Stimulated activated CD4-positive, alpha-beta T cell treated with anti-CD3 and anti-CD28 coated beads, Interleukin-4, amount 100 ng/mL, for 1 hour (primary cell): ENCODE measurements at places on chromosomes 12 and 14.

DNA sequence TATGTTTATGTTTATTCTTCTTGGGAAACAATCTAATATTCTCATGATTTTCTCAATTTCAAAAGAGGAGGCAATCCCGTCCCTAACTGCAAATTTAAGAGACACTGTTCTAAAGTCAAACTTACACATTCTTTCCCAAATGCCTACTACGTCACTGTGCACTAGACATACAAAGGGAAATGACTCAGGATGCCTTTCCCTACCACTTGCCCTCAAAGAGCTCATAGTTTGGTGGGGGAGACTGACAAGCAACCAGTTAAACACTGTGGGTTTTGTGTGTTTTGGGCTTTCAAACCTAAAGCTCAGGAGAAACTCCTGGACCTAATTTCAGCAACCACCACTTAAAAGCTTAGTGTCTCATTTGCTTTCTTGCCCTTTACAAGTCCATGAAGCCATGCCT lies 58.4 kb downstream of the ATP2B1 start:
- no peak for DNase-seq

DNA sequence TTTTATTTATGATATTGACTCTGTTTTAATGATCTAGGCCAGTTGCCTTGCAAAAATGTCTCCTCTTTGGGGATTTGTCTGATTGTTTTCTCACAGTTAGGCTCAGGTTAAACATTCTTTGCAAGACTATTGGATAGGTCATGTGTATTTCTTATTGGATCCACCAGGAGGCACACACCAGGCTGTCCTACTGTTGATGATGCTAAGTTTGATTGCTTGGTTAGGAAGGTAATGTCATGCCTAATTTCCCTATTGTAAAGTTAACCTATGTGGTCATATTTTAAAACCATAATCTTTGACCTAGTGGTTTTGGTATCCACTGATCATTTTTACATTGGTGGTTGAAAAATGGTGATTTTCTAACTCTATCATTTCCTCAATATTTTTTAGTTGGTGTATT lies 137.1 kb downstream of the BRMS1L start:
- DNase-seq: no peak

DNA sequence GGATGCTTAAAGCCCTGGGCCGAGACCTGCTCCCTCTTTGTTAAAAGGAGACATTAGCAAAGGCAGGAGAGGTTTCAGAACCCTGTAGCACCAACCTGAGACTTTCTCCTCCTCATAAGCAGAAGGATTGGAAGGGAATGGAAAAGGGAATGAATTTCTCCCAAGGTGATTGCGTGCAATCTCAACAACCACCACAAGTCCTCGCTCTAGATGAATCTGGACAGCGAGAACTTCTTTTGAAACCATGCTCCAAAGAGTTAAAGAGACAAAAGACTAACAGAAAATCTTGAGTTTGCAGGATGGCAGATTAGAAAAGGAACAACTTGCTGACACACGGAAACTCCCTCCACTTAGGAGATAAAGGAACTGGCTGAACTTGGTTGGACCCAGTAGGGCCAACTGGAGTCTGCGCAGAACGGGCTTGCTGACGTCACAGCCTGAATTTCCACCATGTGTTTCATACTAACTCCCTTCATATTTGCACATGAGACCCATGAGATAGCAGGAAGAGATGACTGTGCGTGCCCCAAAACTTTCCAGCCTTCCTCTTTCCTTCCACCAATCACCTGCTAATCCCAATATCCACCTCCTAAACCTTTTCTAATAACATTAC lies 137.0 kb downstream of the PTPN11 start:
- no peak for DNase-seq

DNA sequence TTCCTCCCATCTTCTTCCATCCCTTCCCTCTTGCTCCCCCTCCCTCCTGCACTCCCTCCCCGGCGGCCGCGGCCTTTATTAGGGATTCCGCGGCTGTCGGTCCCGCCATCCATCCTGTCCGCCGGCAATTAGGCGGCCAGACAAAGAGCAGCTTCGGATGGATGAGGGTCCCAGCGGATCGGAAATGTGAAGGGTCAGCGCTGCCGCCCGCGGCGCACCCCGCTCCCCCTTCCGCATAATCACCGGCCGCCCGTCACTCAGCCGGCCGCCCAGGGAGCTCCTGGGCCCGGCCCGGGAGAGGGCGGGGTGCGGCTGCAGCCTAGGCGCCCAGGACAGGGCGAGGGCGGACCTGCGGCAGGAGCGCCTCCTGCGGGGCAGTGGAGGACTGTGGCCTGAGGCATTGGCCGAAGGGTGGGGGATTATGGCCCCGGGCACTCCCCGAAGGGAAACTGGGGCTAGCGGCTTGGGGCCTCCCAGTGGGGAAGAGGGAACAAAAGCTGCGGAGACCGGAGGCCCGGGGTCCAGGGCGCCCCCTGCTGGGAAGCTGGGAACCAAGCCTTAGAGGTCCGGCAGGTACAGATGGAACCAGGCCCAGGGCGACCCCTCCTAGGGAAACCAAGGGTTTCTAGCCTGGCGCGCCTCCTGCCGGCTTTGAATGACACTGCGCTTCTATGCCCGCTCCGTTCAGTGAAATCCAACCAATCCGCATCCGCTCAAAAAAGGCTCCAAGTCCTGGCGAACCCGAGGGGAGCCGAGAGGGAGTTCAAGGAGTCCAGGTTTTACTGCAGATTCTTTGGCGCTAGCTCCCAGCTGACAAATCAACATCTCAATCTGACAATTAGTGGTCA lies 4.4 kb upstream of the DNAJC22 start:
- peak; percentile 77 for DNase-seq

DNA sequence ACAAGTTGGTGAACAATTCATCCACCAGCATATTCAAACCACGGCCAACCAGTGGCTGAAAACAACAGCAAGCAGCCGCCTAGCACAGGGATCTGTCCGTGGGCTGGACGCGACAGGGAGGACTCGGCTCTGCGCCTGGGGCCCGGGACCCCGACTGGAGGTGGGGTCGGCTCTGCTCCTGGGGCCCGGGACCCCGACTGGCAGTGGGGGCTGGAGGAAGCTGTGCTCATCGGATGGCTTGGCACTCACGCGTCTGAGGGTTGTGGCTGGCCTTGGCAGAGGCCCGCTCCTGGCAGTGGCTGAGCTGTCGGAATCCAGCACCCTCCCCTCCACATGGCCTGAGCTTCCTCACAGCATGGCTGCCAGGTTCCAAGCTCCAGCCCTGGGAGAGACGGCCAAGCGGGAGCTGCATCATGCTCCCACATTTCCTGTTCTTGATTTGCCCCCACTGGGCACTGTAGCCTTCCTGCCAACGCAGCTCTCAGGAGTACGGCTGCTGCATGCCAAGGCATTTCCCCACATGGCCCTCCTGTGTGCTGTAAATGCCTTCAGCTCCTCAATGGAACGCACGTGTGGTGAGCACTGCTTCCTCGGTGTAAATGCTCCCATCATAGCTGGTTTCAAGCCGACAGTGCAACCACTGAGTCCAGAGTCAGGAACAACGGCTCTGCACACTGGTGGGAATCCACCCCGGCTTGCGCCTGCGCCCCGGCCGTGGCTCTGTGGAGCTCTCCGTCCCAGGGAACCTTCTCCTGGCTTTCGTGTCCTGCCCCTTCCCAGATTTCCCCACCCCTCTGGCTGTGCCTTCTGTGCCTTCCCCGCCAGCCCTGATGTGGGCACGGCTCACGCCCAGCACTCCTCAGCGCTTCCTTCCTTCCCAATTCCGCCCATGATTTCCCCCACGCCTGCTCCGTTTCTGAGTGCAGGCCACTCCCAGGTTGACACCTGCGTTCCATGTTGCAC lies 7.3 kb upstream of the GALNT9 start:
- DNase-seq: no peak

DNA sequence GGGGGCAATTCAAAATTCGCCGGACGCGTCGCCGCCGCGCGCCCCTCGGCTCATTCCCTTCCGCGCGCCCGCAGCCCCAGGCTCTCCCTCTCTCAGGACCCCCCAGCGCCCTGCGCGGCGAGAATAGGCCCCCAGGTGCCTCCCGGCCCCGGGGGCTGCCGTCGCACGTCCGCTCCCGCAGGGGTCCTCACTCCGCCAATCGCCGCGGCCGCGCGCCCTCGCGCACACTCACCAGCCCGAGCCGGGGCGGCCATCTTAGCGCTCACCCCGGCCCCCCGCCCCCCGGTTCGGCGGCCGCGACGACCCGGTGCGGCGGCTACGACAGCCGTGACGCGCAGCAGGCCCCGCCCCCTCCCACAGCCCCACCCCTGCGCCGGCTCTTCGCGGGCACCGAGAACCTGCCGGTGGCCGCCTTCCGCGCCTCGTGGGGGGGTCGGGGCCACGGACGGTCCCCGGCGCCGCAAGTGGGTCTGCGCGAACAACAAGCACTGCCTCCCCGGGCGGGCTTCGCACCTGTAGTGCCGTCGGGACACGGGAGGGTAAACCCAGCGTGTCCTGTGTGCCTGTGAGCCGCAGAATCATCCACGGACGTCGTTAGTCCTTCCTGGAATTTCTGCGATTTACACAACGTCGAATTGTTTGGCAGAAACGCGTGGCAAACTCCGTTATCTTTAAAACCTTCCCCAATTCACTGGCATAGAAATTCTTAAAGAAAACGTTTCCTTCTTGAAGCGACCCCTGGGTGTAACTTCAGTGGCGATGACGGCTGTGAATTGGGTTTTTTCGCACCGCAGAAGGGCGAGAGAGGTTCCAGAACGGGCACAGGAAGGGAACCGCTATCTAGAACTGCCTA lies 2.5 kb downstream of the USP44 start:
- peak; percentile 74 for DNase-seq

- DNase-seq: no peak
Measured at GRCh38 chr14:92729634-92730358, 18.6 kb downstream of the LGMN start.

DNA sequence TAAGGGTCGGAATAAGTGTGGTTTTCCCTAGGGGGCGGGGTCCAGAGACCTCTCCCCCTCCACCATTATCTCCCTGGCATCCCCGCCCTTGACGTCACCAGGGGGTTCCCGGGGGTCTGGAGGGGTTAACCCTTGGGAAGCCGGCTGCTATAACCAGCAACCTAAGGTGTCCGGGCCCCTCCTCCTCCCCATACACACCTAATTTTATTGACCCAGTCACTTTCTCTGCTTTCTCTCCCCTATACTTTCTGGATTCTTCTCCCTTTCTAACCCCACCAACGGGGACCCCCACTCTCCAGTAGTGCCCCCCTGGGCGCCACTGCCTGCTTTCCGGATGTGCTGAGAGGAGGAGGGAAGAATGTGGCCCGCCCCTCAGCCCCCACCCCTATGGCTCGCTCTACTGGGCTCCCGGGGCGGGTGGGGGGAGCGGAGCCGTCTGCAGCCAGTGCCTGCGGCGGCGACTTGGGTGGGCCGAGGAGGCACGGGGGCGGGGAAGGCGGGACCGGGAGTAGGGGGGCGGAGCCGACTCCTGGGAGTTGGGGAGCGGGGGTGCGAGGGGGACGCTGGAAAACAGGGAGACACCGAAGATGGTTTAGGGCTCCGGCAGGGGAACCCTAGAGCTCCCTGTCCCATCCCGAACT lies 1.8 kb downstream of the GLI1 start:
- peak; percentile 36 for DNase-seq

- DNase-seq: no peak
Measured at GRCh38 chr14:100617410-100618317, 30.4 kb upstream of the BEGAIN start.
